ENCODE measurements at places on chromosomes 12 and 14.
A peak's percentile ranks its signal among the peaks of the same experiment; 100 is the strongest.

DNA sequence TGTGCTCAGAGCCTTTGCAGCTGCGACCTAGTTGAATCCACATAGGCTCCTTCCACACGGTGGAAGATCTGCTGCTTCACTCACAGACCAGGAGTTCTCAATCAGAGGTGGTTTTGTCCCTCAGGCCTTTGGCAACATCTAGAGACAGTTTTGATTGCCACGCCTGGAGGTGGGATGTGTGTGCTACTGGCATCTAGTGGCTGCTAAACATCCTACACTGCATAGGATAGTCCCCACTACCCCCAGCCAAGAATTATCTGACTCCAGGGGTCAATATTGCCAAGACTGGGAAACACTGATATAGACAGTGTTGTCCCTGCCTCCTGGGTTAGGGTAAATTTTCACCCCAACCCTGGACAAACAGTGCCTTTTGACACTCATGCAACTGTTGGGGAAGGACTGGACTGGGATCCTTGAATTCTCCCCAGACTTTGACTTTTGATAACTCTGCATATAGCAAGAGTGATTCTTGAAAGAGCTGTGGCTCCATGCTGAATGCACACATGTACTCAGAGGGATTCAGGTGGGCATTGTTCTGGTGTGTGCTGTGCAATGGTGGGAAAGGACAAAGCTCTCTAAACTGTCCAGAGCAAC, 39.8 kb downstream of the BAZ2A start:
- peak; percentile 23 for DNase-seq

DNA sequence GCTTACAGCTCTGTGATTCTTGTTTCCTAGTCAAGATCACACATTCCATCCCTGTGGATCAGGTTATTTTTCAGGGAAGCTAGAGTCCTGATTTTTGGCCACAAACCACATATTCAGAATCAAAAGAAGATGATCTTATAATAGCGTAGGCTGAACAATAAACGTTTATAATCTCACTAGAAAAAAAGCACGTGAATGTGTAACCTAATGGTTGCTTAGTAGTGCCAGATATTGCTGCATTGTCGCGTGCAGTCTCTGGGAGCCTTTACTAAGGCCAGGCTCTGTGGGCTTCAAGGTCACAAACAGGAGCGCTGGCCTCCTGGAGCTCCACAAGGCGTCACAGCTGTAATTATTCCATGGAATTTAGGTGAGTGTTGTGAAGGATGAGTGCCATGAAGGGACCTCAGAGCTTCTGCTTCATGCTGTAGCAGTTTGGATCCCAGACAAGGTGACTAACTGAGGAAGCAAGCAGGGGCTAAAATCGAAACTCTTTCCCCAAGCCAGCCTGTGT, 17.4 kb downstream of the CDKN1B start:
- DNase-seq, result no peak

DNA sequence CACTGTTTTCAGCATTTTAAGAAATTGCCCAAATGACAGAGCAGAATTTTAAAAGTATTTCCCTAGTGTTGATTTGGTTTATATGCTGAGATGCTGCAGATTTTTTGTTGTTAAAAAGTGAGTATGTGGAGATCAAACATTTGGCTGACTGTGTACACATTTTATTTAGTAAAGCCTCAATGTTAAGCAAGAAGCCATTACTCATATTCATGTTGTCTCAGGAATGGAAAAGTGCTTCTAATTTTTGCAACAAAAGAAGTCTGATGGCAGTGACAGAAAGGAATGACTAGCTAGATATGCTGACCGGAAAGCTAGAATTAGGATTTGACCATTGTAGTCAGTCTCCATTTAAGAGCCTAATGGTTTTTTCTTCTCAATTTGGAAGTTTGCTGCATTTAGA, 22.5 kb downstream of the SLC38A6 start:
- no peak for DNase-seq

GRCh38 chr12:128852026-128852698, 1.1 kb upstream of the GLT1D1 start:
- DNase-seq, result no peak

DNA sequence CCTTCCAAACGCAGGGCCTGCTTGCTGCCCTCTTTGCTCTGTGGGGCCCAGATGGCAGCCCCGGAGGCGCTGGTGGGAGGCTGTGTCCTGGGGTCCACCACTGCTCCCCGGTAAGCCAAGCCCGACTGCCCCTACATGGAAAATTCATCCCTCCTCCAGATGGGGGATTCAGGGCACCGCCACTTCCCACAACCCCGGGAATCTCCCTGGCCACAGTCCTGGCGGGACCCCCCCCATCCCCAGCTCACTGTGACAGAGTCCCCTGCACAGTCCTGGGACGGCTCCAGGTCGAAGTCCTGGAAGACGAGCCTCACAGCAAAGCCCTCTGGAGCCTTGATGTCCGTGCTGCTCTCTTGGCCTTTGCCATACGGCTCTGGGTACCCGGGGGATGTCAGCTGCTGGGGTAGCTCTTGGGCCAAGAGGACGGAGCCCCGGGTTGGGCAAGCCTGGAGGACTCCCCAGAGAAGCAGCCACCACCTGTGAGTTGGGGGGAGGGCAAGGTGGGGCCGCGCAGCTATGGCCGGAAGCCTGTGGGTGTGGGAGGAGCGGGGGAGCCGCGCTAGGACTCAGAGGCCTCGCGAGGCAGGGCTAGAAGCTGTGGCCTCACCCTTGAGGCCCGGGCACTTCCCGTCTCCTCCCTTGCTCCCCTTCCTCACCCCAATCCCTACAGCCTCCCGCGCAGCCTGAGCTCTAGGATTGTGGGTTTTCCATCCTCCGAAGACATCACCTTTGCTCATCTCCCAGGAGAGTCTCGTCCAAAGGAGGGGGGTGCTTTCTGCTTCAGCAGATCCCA, 815 bp downstream of the C1RL start:
- peak; percentile 87 for DNase-seq

GRCh38 chr12:8031872-8032241, 659 bp upstream of the FOXJ2 start:
- DNase-seq, result no peak

DNA sequence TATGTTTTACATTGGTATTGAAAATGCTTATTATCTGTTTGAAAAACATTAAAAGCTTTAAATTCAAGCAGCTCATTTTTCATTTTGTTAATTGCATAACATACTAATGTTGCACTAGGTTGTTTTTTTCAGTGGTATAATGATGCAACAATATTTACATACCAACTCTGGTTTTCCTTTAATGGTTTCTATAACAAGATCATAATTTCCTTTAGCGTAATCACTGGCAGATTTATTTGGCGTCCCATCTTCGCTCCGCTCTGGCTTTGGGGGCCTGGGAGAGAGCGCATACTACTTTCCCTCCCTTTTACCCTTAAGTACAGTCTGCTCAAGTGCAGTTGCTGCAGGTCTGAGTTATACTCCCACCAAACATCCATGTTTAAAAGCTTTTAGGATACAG, 574.1 kb downstream of the PRKD1 start:
- DNase-seq, result no peak

GRCh38 chr14:30596935-30597334, 25.2 kb upstream of the SCFD1 start:
- no peak for DNase-seq
